GM18507 (cell line): ENCODE measurements at places on chromosomes 7 and 10.

GRCh38 chr10:65413001-65413400 lies 1512.8 kb upstream of the LRRTM3 start:
- no peak for DNase-seq

GRCh38 chr10:6494936-6495592 lies 85.0 kb downstream of the PRKCQ start:
- no peak for DNase-seq

DNA sequence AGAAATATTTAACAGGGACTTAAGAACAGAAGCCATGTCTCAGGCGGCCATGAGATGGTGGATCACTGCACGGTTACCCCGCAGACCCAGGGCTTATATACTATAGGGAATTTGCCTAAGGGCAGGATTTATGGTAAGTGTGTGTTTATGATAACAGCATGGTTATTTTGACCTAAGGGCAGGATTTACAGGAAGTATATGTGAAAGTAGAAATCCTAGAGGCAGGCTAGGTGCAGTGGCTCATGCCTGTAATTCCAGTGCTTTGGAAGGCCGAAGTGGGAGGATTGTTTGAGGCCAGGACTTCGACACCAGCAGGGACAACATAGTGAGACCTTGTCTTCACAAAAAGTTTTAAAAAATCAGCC lies 43.0 kb upstream of the ZNF438 start:
- no peak for DNase-seq

DNA sequence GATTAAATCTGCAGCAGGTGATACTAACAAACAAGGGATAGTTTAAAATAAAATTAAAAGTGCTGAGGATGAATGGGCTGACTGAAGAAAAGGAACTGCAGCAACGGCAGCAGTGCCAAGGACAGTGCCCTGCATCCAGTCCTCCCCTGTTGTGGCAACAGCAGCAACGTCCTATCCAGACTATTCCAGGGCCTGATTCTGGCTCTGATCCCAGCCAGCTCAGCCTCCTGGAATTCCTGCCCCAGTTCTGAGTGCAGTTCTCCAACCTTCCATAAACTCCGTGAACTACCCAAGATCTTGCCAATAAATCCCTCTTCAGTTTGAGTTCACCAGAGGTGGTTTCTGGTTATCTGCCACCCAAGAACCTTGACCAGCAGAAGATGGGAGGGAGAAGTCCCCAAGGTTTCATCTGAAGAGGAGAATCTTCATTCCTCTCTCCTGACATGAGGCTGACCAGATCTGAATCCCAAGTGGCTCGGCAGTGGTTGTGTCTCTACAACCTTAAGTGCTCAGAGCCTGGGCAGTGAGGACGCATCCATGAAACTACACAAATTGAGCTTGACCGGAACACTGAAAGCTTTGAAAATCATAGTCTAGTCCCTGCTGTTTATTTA lies 115.8 kb downstream of the SORBS1 start:
- DNase-seq: no peak

DNA sequence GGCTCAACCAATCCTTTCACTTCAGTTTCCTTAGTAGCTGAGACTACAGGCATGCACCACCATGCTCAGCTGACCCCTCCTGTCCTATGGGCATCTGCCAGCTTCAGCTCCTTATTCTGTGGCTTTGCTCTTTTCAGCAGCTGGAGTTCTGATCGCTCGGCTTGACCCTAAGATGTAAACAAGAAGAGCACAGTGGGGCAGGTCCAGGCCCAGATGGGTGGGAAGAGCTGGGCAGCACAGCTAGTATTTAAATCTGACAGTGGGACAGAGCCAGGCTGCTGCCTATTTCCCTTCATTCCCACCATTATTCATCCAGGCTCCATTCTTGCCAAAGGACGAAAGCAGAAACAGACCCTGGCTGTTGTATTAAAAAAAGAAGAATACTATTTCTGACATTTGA lies 494.9 kb upstream of the PODXL start:
- DNase-seq: no peak

DNA sequence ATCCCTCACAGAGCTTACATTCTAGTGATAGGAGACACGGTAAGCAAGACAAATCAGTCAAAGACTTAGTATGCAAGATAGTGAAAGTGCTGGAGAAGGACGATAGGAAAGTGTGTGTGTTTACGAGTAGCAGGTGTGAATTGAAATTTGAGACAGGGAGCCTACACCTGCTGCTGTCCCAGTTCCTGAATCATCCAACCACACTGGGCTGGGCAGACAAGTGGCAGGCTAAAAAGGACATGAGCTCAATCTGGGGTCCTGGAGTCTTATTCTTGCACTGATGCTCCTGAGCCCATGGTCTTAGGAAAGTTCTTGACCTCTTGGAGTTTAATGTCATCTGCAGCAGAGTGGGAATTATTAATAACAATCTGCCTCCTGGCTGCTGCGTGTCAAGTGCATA lies 16.2 kb downstream of the RBP3 start:
- no peak for DNase-seq

- no peak for DNase-seq
Observed at GRCh38 chr10:9900751-9901150, 1116.9 kb upstream of the CELF2 start.

DNA sequence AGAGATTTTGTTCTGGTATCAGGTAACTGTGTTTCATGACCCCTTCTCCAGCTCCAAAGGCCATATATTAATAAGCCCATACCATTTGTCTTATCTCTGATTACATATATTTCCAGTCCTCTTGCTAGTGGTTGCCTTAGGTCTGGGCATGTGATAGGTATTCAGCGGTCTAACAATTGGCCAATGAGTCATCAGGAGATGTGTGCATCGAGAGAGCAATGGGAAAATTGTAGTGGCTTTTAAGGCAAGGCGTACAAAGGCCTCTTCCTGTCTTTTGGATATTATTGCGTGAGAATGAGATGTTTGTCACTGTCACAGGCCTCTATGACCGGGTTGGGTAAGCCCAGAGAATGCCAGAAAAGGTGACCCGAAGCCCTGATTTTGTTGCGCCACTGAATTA lies 38.6 kb upstream of the SFRP5 start:
- no peak for DNase-seq

- no peak for DNase-seq
Observed at GRCh38 chr7:130413201-130413600, 27.6 kb downstream of the CEP41 start.

DNA sequence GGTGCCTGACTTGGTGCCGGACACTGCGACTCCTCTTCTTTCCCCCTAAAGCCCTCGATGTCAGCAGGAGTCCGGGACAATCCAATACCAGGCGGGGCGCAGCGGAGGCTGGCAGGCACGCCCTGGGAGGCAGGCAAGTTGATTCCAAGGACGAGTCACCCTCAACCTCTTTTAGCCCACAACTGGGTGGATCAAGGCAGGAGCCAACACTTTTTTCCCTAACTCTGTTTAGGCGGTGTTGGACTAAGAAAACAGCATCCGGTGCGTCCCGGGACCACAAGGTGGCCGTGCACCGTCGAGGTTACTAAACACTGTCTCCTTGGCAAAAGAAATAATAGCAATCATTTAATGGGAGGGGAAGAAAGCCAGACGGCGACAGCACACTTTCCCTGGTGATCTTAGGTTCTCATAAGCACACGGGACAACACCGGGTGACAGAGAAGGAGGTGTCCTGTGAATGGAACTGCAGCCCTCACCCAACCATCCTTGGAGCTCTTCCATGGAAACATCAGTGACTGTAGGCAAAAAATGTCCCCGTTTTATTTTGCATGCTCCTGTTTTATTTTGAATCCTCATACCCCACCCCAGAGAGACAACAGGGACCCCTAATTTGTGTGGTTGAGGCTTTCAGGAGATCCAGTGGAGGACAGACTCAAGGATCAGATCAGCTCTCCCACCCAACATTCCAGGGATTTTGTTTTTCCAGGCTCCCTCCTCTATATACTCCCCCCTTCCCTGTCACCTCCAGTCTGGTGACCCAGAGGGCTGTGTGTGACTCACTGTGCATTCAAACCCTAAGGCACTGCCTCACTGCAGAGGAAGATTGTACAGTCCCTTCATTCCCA lies 1.3 kb upstream of the CALCR start:
- DNase-seq: no peak

DNA sequence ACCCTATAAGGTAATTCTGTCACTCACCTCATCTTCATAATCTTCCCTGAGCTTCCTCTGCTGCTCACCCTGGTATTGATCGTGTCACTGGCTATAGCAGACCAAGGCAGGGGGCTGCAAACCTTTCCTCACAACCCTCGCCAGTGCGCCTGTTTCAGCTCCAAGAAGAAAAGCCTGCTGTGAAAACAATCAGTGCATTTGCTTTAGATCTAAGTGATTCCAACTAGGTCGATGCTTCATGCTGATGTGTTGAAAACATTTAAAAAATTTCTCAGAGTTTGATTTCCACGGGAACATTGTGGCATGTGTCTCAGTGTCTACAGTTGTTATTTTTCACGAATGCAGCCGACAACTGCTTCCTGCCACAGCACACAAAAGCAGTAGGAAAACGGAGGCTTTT lies 27.3 kb downstream of the POU6F2 start:
- no peak for DNase-seq

DNA sequence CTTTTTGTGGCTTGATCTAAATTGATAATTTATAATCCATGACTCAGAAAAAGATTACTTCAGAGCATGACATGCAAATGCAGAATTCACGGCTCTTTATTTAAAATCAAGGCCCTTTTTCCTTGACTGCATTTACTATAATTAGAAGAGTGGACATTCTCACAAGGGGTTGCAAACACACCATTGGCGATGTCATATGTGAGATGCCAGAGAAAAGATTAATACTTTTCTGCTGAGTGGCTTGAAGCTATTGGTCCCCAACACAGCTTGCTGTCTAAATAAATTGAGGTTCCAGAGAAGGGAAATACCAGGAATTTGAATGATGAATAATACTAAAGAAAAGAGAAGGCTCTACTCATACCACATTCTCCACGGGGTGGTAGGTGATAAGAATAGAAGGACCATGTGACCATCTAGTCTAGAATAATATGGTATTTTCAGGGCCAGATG lies 78.7 kb upstream of the ARID5B start:
- no peak for DNase-seq

DNA sequence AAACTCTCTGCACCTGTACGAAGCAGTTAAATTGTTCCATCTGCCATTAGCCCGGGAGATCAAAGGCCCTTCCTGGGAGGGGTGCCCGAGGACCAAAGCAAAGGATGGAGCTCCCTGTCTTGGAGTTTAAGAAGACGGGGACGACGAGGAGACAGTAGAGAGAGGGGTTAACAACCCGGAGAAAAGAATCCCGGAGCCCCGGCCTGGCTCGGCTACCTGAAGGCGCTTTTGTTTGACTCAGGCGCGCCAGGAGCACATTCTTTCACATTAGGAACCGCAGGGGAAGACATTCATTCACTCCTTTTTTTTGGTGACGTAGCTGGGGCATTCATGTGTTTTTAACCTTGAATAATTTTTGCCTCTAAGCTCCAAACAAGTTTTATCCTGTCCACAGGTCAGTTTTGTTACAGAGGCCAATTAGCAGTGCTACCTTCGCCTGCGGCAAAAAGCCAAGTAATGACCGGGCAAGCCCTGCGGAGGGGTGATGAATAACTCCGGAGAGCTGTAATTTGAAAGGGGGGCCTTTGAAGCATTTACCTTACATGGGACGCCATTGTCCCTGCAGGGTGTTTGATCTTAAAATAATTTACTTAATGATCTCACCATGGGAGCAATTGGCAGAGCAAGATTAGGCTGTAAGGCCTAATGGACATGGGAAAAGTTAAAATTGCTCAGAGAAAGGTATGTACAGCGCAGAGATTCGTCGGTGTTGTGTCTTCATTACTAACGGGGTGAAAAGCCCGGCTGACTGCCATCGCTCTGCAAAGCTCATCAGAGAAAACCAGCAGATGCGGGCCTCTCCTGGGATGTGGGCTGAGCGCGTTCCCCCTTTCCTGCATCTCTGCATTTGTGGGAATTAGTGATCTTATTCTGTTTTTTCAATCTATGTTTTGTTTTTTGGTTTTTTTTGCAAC lies 258.0 kb upstream of the SP4 start:
- no peak for DNase-seq

DNA sequence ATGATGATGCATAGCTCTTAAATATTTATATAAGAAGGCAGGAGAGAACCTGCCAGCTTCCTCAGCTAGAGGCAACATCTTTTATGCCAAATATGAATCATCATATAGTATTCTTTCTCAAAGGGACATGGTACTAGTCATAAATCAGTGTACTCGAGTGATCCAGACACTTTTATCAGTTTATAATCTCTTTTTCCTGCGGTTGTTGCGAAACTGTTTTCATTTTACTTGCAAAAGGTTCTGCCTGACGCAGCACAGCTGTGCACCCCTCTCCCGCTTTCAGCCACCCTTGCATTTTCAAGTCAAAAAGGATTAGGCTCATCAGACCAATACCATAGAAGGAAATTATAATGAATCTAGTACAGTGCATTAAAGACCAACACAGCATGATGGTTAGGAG lies 332.3 kb upstream of the PRKCQ start:
- no peak for DNase-seq

GRCh38 chr7:155316427-155317113 lies 18.9 kb downstream of the INSIG1 start:
- DNase-seq: no peak

DNA sequence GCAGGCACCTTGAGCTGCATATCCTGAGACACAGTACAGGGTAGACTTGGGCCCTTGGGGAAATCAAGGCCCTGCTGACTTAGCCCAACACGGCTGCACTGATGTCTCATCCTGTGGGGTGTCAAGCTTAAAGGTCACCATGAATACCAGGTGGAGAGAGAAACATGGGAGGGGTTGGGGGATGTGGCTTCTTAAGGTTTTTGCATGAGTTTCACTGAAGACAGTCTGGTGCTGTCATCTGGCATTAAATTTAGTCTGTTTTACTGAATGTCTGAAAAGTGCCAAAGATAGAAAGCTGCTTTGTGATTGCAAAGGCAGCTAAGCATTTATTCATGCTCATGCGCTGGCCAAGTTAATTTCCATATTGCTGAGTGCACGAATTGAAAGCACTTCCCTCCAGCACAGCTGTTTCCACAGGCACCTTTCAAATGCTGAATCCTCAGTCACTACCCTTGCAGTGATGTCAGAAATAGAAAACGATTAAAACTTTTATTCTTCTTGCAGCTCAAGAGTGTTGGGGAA lies 102.1 kb downstream of the OSBPL3 start:
- DNase-seq: peak; percentile 15

- no peak for DNase-seq
Observed at GRCh38 chr7:4133491-4134044, 548.5 kb upstream of the FOXK1 start.

DNA sequence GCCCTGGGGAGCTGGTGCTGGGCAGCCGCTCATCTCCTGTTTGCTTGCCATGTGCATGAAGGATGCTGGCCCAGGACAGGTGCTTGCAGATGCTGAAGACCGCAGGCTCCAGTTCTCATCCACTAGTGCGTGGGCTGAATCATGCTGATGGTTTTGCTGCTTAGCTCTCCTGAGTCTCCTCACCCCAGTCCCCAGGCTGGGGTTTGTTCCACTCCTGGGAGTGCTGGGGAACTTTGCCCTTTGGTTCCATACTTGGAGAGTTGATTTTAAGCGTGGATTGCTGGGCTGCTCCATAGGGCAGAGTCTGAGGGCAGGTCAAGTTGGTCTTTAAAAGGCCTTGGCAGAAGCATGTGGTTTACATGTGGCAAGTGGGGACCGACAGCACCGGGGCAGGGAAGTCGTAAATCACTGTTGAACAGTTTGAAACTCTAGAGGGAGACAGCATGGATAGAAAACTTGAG lies 9.1 kb downstream of the DYNC2I1 start:
- DNase-seq: no peak
